ENCODE measurements at places on chromosomes 16 and 17.

DNA sequence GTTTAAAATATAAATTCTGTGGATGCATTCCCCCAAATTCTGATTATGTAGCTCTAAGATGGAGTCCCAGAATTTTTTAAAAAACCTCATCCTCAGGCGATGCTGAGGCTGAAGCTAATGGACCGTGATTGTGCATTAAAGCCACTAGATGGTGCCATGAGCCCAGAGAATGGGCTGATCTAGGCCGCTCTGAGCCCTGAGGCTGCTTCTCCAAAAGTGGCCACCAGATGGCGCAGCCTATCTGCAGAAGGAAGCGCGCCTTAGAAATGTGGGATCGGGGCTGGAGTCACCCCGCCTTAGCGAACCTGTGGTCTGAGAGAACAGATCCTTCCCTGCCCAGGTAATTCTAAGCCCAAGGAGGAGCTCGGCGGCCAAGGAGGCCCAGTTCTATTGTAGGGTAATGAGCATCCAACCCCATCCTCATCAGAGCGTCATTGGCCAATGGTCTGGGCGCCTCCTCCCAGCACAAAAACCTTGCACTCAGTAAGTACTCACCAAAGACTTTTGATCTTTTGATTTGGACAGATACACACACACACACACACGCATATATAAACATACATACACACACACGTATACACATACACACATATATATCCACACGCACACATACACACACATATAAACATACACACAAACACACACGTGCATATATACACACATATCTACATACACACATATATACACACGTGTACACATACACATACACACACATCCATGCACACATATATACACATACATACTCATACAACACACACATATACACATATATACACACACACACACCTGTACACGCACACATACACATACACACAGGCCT is 13.7 kb upstream of the MMP2 start:
- DNase-seq, result peak; percentile 93

DNA sequence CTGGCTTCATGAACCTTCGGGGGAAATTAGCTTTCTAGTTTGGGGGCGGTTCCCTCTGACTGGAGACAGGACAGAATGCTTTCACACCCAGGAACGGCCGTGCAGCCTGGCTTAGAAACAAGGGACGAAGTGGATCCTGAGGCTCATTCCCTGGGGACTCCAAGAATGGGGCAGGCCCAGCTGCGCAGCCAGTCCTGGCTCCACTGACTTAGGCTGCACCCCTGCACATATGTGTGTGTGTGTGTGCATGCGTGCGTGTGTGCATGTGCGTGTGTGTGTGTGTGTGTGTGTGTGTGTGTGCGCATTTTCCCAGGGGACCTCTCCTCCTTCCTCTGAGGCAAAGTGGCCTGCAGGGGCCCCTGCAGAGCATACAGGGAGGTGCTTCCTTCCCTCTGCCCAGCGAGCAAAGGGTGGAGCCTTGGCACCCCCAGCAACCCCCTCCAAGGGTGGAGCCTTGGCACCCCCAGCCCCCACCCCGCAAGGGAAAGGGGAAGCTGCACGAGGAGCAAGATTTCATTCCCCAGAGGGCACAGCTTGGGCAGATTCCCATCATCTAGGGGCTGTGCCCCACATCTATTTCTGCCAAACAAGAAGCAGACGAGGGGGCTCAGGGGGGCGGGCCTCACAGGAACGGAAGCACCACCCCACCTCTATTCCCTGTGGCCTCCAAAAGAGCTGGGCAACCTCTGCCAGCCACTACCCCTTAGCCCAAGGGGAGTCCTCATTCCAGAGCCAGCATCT is 97.6 kb upstream of the CBX4 start:
- DNase-seq, result no peak

DNA sequence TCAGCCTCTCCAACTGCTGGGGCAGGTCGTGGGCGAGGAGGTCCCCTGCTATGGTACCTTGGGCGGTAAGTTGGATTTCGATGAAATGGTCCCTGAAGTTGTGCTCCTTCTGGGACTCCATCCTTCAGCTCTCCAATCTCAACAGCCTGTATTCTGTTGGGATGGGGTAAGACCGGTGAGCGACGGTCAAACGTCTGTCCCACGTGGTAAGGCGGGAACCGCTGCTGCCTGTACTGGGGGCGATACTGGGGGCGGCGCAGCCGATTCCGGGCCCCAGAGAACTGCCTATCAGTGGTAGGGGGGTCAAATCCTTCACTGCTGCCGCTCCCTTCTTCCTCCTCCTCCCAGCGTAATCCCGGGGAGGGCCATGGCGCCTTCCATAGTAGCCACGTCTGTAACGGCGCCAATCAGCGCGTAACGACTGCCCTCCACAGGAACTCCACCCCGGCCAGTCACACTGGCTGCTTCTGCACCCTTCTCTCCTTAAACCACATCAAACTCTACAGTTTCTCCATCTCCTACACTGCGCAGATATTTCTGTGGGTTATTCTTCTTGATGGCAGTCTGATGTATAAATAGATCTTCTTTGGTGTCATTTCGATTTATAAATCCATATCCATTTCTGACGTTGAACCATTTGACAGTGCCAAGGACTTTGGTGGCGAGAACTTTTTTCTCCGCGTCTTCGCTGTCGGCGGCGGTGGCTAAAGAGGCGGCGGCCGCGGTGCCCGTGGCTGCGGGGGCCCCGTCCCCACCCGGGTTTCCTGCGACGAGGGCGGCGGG is 41.1 kb downstream of the AHSP start:
- DNase-seq, result no peak

GRCh38 chr16:6682142-6682811 is 650.4 kb upstream of the RBFOX1 start:
- no peak for DNase-seq

- DNase-seq, result no peak
Measured at GRCh38 chr17:56737421-56738161, 96.1 kb downstream of the C17orf67 start.

DNA sequence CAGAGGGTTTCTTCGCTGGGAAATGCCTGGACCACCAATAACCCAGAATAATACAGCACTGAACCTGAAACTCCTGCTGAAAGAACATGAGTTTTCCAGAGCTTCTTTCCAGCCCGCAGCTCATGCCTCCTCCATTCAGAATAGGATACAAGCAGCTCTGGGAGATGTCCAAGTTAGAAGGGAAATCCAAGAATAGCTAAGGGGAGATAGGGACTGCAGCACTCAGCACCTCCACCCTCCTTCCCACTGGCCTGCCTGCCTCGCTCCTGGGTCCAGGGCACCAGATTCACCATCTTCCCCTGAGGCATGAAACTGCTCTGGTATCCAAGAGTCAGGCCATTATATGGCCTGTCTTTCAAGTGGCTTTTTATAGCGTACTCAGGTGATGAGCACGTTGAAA is 4.1 kb downstream of the KRT31 start:
- no peak for DNase-seq

DNA sequence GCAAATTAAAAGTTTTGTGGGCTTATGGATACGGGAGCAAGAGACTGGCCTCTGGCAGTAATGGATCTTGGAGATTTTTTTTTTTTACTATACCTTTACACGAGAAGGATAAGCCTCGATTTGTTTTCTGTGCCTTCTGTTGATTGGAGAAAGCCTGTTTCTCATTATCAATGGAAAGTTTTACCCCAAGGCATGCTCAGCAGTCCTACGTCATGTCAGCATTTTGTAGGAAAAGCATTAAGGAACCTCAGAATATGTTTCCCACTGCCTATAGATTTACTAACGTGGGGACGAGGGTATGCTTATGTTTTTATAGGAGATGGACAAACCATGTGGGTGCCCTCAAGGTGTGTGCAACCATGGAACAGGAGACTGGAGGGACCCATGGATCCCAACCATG is 26.8 kb downstream of the CD300LG start:
- no peak for DNase-seq

- no peak for DNase-seq
Measured at GRCh38 chr17:57493171-57493570, 236.8 kb downstream of the MSI2 start.

DNA sequence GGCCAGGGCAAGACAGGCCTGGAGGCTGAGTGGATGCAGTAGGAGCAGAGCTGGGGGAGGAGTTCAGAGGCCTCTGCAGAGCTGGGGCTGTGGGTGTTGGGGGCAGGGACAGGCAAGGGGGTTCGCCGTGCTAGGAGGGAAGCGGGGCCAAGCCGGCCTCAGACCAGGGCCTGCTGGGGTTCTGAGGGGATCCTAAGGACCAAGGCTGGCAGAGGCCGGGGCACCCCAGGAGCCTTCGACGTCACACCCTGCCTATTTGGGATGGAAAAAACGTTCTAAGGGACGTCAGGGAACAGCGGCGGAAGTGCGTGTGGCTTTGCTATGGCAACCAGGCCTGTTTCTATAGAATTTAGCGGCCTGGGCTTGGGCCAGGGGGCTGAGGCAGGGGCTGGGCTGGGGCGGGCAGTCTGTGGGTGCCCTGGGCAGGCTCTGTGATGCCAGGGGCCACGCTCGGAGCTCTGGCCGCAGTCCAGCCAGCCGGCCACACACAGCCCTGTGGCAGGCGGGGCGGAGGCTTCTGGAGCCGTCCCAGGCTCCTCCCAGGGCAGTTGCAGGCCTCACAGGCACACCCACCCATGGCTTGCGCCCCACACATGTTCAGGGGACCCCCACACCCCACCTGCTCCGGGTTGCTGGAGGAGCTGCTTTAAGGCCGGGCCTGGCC is 3.7 kb downstream of the TRAF7 start:
- DNase-seq, result peak; percentile 94

DNA sequence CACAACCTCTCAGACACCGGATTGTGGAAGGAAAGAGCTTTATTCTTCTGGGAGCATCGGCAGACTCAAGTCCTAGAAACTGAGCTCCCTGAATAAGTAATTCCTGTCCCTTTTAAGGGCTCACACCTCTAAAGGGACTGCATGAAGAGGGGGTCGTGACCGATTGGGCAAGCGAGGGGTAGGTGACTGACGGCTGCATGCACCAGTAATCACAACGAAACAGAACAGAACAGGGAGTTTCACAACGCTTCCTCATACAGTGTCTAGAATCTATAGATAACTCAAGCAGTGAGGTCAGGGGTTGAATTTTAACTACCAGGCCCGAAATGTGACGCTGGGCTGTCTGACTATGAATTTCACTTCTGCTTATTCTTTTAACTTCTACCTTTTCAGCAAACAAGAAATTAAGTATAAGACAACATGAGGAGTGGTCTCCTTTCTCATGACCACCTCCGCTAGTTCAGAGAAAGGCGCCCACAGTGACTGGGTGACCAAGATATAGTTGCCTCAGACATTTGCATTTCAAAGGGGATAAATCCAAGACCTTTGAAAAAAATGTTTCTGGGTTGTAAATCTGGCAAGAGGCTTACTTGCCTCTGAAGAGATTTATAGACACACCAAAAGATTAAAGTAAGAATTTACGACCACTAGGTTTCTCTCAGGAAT is 88.4 kb upstream of the ATF7IP2 start:
- no peak for DNase-seq

- DNase-seq, result no peak
Measured at GRCh38 chr17:81612172-81612970, 24.5 kb downstream of the NPLOC4 start.

- no peak for DNase-seq
Measured at GRCh38 chr17:79232957-79233356, 158.3 kb downstream of the ENGASE start.

DNA sequence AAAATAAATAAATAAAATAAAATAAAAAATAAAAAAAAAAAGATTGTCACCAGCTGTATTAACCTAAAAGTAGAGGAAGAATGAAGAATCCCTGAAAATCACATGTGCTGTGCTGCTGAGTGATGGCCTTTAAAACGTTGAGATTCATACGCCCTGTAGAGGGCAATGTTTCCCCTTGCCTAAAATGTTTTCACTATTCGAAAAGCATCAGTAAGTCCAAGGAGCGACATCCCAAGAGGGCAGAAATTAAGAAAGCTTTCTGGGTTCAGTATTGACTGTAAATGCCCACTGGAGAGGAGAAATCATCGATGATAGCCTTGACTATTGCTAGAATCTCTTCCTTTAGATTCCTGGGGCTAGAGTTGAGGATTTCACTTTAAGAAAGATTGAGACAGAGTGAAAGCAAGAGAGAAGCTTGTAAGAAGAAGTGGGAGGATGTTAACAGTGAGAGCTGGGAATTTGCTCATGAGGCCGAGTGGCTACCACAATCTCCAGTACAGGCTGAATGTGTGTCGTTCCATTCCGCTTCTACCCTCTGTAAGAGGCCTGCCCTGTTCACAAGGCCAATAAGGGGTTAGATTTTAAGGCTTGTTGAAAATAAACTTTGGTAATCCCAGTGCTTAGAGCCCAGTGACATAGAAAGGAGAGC is 170.8 kb upstream of the FAM20A start:
- no peak for DNase-seq

- no peak for DNase-seq
Measured at GRCh38 chr17:15078570-15078969, 186.6 kb downstream of the PMP22 start.
